ENCODE measurements at places on chromosomes 6 and 20.

GRCh38 chr20:54545676-54546358, 70.4 kb downstream of the DOK5 start:
- H3K4me1 ChIP-seq = no peaks in the 10 kb centered on the region
- no peak overlapping the region for H3K4me3 ChIP-seq
- H3K27me3 ChIP-seq = no peaks in the 10 kb centered on the region

- H3K4me1 ChIP-seq = no peaks in the 10 kb centered on the region
- no peak overlapping the region for H3K4me3 ChIP-seq
- H3K36me3 ChIP-seq = peaks cover 15% of the 10 kb centered on the region
- no peak for DNase-seq
- no peaks in the 10 kb centered on the region for H3K27me3 ChIP-seq
Observed at GRCh38 chr20:20561172-20561571, 151.3 kb downstream of the RALGAPA2 start.

DNA sequence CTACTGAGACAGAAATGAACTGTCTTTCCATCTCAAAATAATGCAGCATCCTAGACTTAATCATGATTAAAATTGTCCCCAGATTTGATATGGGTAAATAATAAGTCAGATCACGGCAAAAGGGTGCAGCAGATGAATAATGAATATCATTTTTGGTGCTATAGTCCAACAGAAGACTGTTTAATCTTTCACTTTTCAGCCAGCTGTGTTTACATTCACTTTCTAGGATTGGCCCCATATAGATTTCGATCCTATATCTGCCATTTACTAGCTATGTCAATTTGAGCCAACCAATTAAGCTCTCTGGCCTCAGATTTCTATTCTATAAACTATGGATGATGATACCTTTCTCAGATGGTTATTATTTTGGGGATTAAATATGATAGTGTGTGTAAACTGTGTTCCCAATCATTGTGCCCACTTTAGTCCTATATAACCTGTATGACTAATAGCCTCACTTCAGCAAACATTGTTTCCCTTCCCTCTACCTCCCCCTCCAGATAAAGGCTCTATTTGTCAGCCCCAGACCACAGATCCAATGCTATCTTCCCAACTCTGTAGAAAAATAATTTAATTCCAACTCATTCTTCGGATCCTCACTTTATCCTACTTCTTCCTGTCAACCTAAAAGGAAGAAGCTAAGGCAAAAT, 53.6 kb upstream of the NT5E start:
- no peaks in the 10 kb centered on the region for H3K27me3 ChIP-seq
- no peak overlapping the region for H3K27ac ChIP-seq
- H3K4me3 ChIP-seq = no peak overlapping the region

DNA sequence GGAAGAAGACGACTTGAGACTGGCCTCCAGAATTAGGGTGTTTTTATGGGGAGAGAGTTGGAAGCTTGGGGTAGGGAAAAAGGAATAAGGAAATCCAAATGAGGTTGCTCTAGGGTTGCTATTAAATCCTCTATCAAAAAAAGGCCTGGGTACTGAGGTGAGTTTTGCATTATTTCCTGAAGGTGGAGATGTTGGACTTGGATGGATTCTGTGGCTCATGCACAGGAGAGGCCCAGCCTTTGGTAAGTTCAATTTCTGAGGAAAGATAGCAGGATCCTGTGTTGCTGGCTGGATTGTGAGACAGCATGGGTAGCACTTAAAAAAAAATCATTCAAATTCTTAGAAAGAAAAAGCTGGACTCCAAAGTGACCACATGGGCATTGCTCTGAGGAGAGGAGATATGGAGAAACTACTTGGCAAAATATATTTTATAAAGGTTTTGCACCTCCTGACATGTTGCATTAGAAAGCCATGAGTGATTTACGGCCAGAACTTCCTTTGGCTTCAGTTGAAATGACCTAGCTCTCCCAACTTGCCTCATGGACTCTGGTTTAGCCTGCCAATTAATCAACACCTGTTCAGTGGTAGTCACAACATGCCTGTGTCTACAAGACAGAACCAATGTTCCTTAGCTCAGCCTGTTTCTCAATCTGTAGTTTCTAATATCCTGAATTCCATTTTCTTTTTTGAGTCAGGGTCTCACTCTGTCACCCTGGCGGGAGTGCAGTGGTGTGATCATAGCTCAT, 152.1 kb upstream of the RALGAPA2 start:
- no peak overlapping the region for H3K27ac ChIP-seq
- H3K27me3 ChIP-seq = no peaks in the 10 kb centered on the region
- H3K4me3 ChIP-seq = no peak overlapping the region
- no peak for DNase-seq

- no peaks in the 10 kb centered on the region for H3K36me3 ChIP-seq
- no peak for DNase-seq
- H3K4me3 ChIP-seq = no peak overlapping the region
- H3K27me3 ChIP-seq = no peaks in the 10 kb centered on the region
Observed at GRCh38 chr6:1704711-1705110, 95.0 kb downstream of the FOXC1 start.

DNA sequence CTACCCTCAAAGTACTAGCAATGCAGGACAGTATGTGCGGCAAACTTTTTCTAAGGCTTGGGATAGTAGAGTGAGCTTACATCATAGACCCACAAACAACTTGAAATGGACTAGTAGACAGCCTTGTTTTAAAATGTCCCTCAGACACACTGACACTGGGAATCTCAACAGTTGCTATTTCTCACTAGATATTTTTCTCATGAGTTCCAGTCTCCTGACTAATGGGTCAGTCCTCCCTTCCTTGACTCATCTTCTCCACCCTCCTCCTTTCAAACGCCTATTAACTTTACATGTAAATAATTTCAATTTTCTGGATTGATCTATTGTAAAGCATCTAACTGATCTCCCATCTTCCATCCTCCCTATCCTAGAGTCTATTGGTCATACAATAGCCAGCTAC, 308.3 kb upstream of the PREP start:
- H3K36me3 ChIP-seq = no peaks in the 10 kb centered on the region
- H3K27me3 ChIP-seq = no peaks in the 10 kb centered on the region
- H3K4me3 ChIP-seq = no peak overlapping the region
- H3K4me1 ChIP-seq = no peaks in the 10 kb centered on the region
- no peak overlapping the region for H3K27ac ChIP-seq

- no peaks in the 10 kb centered on the region for H3K27me3 ChIP-seq
- no peak for DNase-seq
- no peaks in the 10 kb centered on the region for H3K4me1 ChIP-seq
- no peak overlapping the region for H3K27ac ChIP-seq
- no peak overlapping the region for H3K4me3 ChIP-seq
Observed at GRCh38 chr20:54152227-54153040, 21.4 kb downstream of the CYP24A1 start.

DNA sequence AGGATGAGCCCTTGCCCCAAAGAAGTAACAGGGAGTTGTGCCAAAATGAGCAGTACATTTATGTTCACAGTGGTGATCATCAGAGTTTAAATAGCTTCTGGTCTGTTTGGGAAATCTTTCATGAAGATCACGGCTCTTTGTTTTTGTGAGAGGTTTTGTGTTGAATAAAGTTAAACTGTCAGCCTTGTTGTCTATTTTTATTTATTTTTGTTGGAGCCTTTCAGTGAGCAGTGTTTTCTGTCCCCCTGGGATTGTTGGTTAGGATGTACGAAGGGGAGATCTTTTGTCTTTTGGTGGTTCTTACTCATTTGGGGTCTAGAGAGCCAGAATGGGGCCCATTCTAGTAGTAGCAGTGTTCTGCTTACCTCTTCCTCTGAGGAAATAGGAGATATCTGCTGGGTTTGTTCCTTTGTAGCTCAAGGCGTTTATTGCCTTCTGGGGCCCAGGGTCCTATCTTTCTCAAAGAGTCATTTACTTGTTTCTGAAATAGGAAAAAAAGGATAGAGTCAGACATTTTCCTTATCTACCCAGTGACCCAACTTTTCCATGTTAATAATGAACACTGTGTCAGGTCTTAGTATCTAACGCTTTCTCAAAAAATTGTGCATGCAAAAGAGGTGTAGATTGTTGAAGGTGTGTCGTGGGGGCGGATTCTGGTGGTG, 157.4 kb downstream of the JARID2 start:
- no peaks in the 10 kb centered on the region for H3K36me3 ChIP-seq
- no peaks in the 10 kb centered on the region for H3K27me3 ChIP-seq
- H3K4me3 ChIP-seq = no peak overlapping the region
- DNase-seq = no peak
- peaks cover 38% of the 10 kb centered on the region for H3K4me1 ChIP-seq

- no peaks in the 10 kb centered on the region for H3K27me3 ChIP-seq
- peak overlapping the region; percentile 50 for H3K4me3 ChIP-seq
- peak; percentile 64 for DNase-seq
- peaks cover 14% of the 10 kb centered on the region for H3K4me1 ChIP-seq
Observed at GRCh38 chr6:16238963-16239797, 793 bp downstream of the GMPR start.

- no peak overlapping the region for H3K4me3 ChIP-seq
- no peak overlapping the region for H3K27ac ChIP-seq
- H3K27me3 ChIP-seq = no peaks in the 10 kb centered on the region
Observed at GRCh38 chr20:35991142-35991771, 22.9 kb downstream of the CNBD2 start.

- no peak overlapping the region for H3K4me3 ChIP-seq
- no peaks in the 10 kb centered on the region for H3K36me3 ChIP-seq
- DNase-seq = no peak
- peak overlapping the region; percentile 86 for H3K27ac ChIP-seq
Observed at GRCh38 chr6:111590209-111590980, 15.3 kb downstream of the TRAF3IP2 start.

GRCh38 chr6:150535818-150536220, 63.9 kb upstream of the PLEKHG1 start:
- no peak overlapping the region for H3K27ac ChIP-seq
- no peak for DNase-seq
- H3K4me3 ChIP-seq = no peak overlapping the region
- no peaks in the 10 kb centered on the region for H3K36me3 ChIP-seq

DNA sequence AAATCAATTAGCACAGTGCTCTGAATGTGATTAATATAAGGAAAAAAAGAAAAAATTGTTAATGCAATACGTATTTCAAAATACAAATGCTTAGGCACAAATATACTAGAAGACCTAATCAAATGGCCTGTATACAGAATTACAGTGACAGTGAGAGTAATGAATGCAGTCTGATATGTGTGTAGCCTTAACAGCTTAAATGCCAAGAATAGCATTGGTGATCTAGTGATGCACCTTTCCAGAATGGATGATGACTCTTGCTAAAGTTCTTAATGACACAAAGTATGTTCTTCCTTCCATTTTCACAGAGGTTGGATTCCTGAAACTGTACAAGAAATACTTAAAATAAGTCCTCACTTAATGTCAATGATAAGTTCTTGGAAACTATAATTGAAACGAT, 131.0 kb downstream of the CDKAL1 start:
- no peaks in the 10 kb centered on the region for H3K4me1 ChIP-seq
- no peaks in the 10 kb centered on the region for H3K36me3 ChIP-seq
- no peaks in the 10 kb centered on the region for H3K27me3 ChIP-seq
- no peak overlapping the region for H3K27ac ChIP-seq

DNA sequence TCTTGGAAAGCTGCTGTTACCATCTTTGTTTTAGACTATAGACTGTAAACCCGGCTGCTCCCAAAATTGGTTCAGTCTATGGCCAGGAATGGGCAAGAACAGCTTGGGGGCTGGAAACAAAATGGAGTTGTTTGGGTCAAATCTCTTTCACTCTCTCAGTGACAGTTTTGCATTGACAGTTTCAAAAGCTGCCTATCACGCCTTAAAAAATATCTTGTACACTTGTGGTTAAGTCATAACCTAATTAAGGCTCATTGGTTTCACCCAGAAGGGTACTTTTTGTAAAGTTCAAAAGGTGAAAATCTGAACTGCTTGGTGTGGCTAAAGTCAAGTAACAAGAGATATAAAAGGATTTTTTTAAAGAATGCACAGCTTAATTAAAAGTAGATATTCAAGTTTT, 76.1 kb upstream of the PRL start:
- H3K4me3 ChIP-seq = no peak overlapping the region
- H3K4me1 ChIP-seq = no peaks in the 10 kb centered on the region
- no peak for DNase-seq

- no peaks in the 10 kb centered on the region for H3K36me3 ChIP-seq
- peak overlapping the region; percentile 19 for H3K27ac ChIP-seq
- H3K4me1 ChIP-seq = no peaks in the 10 kb centered on the region
- no peak for DNase-seq
- no peaks in the 10 kb centered on the region for H3K27me3 ChIP-seq
- H3K4me3 ChIP-seq = no peak overlapping the region
Observed at GRCh38 chr6:21808045-21808470, 214.5 kb downstream of the SOX4 start.

- no peak overlapping the region for H3K27ac ChIP-seq
- H3K36me3 ChIP-seq = no peaks in the 10 kb centered on the region
- no peak overlapping the region for H3K4me3 ChIP-seq
- H3K27me3 ChIP-seq = no peaks in the 10 kb centered on the region
- no peak for DNase-seq
- no peaks in the 10 kb centered on the region for H3K4me1 ChIP-seq
Observed at GRCh38 chr20:35021063-35021462, 65.4 kb downstream of the MYH7B start.

DNA sequence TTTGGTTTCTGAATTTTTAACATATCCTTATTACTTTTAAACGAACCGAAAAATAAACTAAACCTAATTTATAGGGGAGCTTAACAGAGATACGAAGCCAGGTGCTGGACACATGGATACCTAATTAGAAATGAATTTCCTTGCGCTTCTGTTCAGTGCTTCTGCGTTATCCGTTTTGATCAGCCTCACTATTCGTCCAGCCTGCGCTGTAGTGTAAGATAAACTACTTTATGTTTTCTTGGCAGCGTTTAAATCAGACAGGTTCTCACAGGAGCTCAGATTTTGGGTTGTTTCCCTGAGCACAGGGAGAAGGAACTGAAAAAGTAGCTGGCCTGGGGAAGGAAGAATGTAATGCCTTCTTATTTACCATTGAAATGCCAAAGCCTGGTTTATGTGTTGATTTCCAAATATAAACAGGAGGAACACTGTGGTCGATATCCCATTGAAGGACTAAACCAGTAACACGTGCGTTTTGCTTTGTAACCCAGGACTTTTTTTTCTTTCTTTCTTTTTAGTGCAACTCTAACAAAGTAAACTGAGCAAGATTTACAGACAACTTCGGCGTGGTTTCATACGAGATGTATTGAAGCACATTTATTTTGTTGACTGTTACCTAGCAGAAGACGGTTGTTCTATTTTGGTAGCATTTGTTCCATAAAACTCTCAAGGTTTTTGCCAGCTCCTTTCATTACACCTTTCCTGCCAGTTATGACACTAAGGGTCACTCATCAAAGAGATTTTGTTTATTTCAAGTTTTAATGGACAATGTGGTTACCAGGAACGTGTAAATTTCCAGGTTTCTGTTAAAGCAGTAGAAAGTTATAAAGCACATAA, 214.8 kb upstream of the HEY2 start:
- no peaks in the 10 kb centered on the region for H3K36me3 ChIP-seq
- no peak overlapping the region for H3K27ac ChIP-seq
- no peaks in the 10 kb centered on the region for H3K4me1 ChIP-seq
- H3K4me3 ChIP-seq = no peak overlapping the region
- H3K27me3 ChIP-seq = no peaks in the 10 kb centered on the region

- no peaks in the 10 kb centered on the region for H3K4me1 ChIP-seq
- no peaks in the 10 kb centered on the region for H3K27me3 ChIP-seq
- no peaks in the 10 kb centered on the region for H3K36me3 ChIP-seq
- DNase-seq = no peak
Observed at GRCh38 chr20:59574308-59574707, 30.0 kb upstream of the PHACTR3 start.

GRCh38 chr6:150269857-150270223, 99.0 kb upstream of the IYD start:
- no peak overlapping the region for H3K27ac ChIP-seq
- H3K36me3 ChIP-seq = no peaks in the 10 kb centered on the region
- H3K27me3 ChIP-seq = no peaks in the 10 kb centered on the region

All from Peyer's patch (tissue), 4 donors.